ENCODE measurements at places on chromosomes 12 and 14.

GRCh38 chr14:55546212-55546874 lies 33.7 kb upstream of the KTN1 start:
- DNase-seq, result no peak

DNA sequence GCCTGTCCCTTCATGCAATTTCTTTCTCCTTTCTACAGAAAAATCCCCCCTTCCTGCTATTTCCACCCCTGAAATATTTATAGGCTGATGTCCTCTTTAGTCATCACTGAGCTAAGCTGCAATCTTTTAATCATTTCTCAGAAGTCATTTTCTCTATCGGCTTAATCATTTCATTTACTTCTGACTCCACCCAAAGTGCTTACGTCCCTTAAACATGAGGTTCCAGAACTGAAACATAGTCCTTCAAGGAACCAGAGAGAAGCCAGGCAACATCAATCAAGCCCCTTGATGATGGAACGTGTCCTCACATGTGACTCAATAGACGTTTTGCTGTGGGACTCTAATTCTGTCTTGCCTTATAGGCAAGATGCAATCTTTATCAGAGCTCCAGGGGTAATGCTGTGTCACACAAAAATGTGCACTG lies 148.7 kb upstream of the KRR1 start:
- DNase-seq, result no peak

- no peak for DNase-seq
These were observed 182.3 kb downstream of the NPAS3 start for GRCh38 chr14:33120966-33121365.

DNA sequence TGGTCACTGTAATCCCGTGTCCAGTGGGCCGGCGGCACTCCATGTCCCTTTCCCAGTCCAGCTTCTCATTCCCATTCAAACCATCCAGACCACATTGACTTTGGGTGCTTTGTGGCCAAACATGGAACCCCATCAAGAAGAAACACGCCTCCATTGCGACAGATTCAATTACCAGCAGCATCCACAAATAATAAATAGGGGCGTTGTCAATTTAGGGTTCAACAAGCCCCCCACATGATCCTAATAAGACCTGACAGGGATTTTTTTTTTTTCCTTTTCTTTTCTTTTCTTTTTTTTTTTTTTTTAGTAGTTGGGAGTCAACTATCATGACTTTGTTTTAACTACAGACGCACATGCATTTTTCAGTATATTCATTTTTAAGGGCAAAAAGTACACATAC lies 149.4 kb downstream of the DICER1 start:
- DNase-seq, result no peak

- DNase-seq, result peak; percentile 41
These were observed 20.9 kb upstream of the ANO2 start for GRCh38 chr12:5965950-5966383.

- DNase-seq, result no peak
These were observed 153.6 kb downstream of the MSRB3 start for GRCh38 chr12:65432114-65432513.

Measured in NCI-H460 (cell line).